ENCODE measurements at places on chromosomes 1 and 21.

GRCh38 chr21:34043333-34043732 is 30.0 kb upstream of the MRPS6 start:
- no peak for DNase-seq

DNA sequence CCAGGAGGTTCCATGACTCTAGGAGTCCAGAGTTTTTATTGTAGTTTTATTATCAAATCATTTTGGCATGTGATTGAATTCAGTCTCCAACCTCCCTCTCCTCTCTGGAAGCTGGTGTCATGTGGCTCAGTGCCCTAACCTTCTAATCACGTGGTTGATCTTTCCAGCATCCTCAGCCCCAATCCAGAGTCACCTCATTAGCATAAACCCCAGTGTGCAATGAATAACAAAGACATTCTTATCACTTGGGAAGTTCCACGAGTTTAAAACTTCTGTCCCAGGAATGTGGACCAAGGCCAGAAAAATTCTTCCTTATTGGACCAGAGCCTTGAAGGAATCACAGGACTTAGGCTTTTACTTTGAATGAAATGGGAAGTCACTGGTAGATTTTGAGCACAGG is 52.2 kb downstream of the KIRREL1 start:
- DNase-seq = no peak

DNA sequence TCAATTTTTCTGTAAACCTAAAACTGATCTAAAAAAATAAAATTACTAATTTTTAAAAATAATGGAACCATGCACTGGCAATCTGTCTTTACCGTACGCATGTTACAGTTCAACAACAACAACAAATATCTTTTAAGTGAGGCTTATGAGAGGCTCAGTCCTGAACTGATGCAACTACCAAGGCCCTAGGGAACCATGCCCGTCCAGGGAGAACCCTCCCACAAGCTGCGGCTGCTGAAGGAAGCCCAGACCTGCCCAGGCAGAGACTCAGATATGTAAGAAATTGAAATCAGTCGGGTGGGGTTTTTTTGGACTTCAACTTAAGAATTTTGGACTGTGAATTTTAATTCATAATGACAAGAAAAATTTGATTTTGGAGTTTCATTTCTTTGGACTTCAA is 91.1 kb downstream of the NPHP4 start:
- no peak for DNase-seq

DNA sequence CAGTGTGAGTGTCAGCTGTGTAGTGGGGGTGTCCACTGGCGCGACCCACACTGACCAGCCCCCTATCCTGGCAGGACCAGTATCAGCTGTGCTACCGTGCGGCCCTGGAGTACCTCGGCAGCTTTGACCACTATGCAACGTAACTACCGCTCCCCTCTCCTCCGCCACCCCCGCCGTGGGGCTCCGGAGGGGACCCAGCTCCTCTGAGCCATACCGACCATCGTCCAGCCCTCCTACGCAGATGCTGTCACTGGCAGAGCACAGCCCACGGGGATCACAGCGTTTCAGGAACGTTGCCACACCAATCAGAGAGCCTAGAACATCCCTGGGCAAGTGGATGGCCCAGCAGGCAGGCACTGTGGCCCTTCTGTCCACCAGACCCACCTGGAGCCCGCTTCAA is 28.1 kb upstream of the KDM4A start:
- no peak for DNase-seq

DNA sequence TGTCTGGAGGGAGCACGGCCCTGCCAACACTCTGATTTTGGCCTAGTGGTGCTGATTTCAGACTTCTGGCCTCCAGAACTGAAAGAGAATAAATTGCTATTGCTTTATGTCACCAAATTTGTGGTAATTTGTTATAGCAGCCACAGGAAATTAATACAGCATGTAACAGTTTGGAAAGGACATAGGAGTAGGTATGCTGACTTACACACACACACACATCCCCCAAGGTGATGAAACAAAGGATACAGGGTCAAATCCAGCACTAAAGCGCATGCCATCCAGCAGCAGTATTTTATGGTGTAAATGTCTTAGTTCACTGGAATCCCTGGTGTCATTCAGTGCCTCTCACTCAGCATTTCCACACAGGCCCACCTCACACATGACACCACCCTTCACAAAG is 72.2 kb upstream of the MAN1A2 start:
- DNase-seq = no peak

- DNase-seq = no peak
Observed at GRCh38 chr1:28646040-28646439, 2.4 kb upstream of the RNU11 start.
